Esophagus muscularis mucosa (tissue), 4 donors: ENCODE measurements at places on chromosomes 3 and 15. TPM values are rescaled to one million over a fixed set of nuclear protein-coding genes. Genes with fewer than 3 reads are reported as not detected.

CD96 gene
- 1.5 TPM for total RNA-seq

GOLGA8J gene
- not detected for total RNA-seq

ADCY5 gene
- 133 TPM for total RNA-seq

AGBL1 gene
- not detected for total RNA-seq

CHST13 gene
- 0.42 TPM for total RNA-seq

DYNC1LI1 gene
- total RNA-seq = 38.2 TPM

DNA sequence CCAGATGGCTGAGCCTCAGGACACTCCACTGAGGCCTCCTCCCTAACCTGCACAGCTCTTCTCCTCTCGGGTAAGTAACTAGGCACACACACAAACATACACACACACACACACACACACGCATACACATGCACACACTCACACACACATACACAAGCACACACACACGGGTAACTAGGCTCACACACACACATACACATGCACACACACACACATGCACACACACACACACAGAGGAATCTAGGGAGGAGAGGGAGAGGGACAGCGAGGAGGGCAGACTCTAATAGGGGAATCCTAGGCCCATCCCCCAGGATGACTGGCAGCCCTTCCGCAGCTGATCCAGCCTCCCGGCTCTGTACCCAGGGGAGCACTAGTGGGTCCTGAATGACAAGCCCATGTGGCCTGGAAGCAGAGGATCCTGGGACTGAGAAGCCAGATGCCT is 177.4 kb upstream of the LINGO1 start:
- no peak for DNase-seq

DNA sequence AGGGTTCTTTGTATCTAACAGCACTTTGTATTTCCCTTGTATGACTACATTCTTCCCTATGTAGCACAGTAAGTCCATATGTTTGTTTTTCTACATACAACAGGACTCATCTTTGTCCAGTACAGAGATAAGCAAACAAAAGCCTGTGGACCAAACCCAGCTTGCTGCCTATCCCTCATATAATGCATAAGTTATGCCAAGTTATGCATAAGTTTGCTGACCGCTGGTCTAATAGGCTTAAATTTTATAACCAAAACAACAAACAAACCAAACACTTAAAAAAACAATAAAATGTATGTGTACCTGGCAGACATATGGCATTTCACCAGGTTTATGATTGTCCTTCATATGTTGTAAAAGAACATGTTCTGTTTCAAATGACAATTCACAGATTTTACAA is 56.0 kb downstream of the ZNF280D start:
- DNase-seq = no peak

DNA sequence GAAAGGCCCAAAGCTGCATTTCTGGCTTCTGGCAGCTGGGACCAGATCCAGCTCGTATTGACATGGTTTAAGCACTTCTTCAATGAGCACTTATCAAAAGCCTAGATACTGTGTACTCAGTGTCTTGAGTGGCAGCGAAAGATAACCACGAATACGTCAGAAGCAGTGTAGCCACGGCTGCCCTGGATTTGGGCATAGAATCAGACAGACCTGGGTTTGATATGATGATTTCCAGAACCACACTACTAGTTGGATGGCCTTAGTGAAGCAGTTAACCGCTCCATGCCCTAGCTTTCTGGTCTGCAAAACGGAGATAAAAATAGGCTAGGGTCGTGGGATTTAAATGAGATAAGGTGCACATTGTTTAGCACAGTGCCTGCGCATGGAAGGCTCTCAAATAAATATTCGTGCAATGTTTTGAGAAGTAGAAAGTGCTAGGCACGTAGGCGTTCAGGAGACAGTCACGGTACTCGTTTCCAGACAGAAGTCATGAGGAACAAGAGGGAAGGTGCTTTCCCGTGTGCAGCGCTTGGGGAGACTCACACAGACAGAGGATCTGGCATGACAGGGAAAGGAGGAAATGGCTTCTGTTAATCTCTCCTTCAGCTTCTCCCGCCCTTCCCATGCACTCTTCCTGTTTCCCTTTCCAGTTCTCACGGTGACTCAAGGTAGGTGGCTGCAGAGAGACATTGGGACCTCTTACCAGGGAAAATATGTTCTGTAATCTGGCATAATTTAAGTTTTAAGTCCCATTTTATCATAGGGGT is 70.3 kb downstream of the CCNL1 start:
- no peak for DNase-seq

DNA sequence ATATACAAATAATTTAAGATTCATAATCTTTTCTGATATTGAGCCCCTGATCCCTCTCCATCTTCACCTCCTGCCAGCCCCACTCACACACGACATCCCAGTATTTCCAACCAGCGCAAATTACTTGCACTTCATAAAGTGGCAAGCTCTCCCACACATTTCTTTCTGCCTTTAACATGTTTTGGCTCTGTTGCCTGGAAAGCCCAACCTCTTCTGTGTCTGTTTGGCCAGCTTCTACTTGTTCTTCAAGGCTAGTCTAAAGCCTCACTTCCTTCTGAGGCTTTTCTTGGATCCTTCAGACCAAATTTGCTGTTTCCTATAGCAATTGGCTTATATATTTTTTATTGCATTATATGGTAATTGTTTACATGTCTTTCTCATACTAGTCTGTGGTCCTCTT is 5.1 kb upstream of the TM6SF1 start:
- DNase-seq = no peak

GRCh38 chr3:56055546-56055945 is 412.7 kb downstream of the ERC2 start:
- DNase-seq = no peak

DNA sequence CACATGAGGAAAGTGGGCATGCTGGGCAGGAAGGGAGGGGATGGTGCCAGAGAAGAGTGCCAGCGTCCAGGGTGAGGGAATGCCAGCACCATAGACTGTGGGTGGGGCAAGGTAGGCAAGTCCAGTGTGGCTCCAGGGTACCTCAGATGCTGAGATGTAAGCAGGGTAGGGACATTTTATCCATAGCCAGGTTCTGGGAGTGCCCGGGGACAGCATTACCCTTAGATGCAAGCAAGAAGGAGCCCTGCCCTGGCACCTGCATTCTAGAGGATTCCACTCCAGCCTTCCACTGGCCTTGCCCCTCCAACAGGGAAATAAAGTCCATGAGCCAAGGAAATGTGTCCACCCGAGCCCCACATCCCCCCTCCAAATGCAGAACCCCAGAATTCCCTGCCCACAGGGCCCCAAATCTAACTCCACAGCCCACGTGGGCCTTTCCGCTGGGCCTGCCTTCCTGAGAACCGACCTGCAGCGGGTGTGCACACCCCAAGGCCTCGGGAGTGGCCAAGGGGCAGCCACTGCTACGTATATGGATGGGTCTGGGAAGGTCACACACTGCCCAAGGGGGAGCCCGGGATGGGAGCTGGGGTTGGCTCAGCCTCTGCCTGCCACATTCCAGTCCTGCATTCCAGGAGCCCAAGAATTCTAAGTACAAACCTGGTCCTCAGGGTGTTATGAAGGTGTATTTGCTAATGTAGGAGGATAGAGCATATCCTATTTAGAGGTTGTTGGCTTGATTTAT is 20.3 kb upstream of the CYP11A1 start:
- no peak for DNase-seq

GRCh38 chr3:50375258-50375931 is 16.1 kb upstream of the TMEM115 start:
- DNase-seq = no peak

GRCh38 chr15:36777926-36778325 is 198.5 kb downstream of the CDIN1 start:
- no peak for DNase-seq

DNA sequence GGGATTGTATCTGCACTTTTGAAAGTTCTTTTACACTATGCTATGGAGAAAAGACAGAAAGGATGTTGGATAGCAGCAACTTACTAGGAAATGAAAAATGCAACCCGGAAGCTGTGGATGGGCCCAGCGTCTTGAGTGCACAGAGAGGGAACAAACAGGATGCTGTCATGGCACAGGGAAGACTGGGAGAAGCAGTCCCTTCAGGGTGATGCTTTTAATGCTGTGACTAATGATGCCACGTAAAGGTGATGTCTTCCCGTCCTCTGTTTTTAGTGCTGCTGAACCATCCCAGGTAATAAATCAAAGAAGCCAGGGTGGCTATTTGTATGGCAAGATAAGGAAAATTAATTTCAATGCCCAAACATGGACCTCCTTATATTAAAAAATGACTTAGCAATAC is 437.6 kb downstream of the FOXP1 start:
- no peak for DNase-seq

DNA sequence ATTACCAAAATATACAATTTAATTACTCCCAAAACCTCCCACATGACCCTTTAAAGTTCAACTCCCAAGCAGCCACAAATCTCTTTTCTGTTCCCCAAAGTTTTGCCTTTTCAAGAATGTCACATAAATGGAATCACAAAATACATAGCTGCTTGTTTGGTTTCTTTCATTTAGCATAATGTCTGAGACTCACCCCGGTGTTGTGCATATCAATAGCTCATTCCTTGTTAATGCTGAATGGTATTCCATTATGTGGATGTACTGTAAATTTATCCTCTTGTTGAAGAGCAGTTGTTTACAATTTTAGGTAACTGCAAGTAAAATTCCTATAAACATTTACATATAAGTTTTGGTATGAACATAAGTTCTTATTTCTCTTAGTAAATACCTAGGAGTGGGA is 15.5 kb downstream of the NAA50 start:
- DNase-seq = no peak

GRCh38 chr3:60728006-60728405 is 523.2 kb downstream of the FHIT start:
- no peak for DNase-seq

GRCh38 chr15:84949845-84950569 is 31.6 kb upstream of the PDE8A start:
- no peak for DNase-seq

DNA sequence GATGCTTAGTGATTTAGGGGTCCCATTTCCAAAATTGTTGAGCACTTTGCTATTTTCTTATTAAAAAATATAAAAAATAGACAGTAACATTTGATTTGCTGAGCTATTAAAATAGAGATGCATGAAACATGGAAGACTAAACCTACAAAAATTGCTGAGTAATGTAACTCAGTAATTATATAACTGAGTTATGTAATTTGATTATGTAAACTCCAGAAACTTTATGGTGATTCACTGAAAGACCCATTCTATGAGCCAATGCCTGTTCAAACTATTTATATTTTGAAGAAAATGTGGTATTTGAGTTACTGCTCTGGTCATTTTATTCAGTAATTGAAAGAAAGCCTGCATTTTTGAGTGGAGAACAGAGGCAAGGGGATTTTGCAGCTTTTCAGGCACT is 1221.5 kb upstream of the ALCAM start:
- DNase-seq = no peak

DNA sequence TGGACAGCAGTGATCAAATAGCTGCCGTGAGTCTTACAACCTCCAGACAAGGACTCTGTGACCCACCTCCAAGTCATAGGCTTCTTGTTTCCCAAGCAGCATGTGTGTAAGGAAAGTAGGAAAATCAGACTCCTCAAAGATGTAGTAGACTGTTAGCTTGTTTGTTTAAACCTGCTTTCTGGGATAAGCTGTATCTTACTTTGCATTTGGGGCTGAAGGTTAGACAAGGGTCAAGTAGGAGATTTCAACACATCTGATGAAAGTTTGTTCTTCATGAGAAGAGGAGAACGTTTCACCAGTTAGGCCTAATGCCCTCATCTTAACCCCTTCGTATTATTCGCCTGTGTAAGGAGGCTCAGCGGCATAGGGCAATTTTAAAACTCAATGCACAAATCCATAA is 756.4 kb upstream of the NR2F2 start:
- no peak for DNase-seq
